ENCODE measurements at places on chromosomes 5 and 9.

DNA sequence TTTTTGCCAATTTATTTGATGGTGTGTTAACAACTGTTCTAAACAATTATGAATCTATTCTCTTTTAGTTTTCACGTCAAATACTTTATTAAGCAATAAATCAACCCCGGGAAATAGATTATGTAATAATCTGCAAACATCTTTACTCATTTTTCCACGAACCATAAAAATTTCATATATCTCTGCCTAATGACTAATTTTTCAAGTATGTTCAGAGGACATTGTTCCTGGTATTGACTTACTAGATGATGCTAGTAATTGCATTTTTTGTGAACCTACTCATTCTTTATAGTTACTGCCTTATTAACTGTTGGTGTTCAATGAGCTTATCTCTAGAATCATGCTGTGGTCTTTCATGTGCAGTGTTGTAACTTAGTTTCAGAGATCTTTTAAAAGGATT is 41.0 kb upstream of the FBN2 start:
- no peak for DNase-seq

- no peak for DNase-seq
These were observed 75.6 kb downstream of the EHMT1 start for GRCh38 chr9:137694236-137694959.

GRCh38 chr5:149175346-149176105 is 34.2 kb downstream of the ABLIM3 start:
- no peak for DNase-seq

DNA sequence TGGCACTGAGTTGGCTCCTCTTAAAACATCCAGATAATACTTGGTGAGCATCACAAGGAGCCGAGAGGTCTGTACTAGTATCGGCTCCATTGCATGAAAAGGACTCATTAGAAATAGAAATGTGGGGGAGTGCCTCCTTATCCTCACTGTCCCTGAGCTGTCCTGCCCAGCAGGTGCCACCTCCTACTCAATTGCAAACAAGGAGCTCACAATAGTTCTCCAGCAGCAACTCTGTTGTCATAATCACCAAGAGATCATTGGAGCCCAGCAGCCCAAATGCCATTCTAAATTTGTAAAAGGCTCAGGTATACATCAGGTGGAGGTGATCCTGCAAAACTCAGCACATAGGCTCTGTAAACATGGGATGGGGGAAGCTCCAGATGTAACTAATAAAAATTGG is 99.1 kb downstream of the PLK2 start:
- no peak for DNase-seq

- DNase-seq = no peak
These were observed 415.4 kb downstream of the KDM4C start for GRCh38 chr9:7173139-7173538.

DNA sequence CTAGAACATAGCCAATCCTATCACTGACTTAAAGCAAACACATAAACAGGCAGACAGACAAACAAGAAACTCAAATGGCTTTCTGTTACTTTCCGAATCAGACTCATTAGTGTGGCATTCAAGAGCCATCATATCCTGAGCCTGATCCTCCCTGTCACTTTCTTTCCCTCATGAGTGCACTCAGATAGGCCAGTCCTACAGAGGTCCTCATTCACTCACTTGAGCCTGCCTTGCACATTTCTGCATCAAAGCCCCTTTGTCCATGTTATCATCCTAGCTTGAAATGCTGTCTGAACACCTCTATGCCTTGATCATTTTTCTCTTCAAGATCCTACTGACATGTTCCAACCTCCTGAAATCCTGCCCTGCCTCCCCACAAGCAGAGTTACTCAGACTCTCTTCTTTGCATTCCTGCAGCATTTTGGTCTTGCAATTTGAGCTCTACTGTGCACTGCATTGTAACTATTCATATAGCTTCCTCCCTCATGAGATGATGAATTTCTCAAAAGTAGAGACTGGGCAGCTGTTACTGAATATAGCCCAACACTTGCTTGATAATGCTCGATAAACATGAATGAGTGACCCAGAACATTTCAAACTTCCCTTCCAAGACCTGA is 126.9 kb downstream of the PALM2AKAP2 start:
- no peak for DNase-seq

DNA sequence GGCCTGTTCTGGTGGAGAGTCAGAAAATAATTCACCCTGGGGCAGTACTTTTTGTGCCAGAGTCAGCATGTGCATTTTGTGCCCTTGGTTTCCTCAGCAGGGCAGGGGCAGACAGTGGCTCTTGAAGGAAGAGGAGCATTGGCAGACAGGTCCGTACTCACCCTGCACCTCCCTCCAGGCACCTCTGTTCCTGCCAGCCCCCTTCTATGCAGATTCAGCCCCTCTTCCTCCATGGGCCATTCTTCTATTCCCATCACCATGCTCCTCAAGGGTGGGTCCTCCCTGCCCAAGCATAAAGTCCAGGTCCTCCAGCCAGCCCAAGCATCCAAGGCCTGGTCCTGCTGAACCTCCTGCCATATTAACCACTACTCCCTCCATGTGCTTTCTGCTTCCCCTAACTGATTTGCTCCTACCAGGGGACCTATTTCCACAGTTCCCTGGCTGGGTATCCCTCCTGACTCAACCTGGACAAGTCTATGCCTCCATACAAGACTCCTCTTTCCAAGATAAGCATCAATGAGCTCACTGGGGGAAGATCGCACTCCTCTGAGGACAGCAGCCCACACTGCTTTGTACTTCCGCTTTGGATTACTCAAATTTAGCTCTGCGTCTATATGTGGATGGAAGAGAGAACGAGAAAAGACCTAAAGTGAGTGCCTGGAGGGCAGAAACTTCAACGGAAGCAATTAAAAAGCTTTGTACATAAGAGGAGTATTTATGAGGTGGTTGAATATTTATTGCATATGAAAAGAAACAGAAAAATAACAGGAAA is 9.3 kb upstream of the ACSL6 start:
- no peak for DNase-seq

- no peak for DNase-seq
These were observed 24.6 kb upstream of the IFNK start for GRCh38 chr9:27499451-27499850.

DNA sequence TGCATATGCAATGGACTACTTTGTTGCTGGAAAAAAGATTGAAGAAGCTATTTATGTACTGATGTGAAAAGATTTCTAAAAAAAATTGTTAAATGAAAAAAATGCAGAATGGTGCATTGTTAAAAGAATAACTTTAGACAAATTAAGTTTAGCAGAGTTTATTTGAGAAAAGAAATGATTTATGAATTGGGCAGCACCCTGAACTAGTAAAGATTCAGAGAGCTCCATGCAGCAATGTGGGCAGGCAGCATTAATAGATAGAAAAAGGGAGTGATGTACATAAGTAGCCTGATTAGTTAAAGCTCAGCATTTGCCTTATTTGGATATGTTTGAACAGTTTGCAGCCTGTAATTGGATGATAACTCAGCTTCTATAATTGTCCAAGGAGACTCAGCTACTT is 677.9 kb upstream of the SEMA6A start:
- DNase-seq = no peak

GRCh38 chr5:150497274-150497988 is 10.5 kb upstream of the NDST1 start:
- no peak for DNase-seq

DNA sequence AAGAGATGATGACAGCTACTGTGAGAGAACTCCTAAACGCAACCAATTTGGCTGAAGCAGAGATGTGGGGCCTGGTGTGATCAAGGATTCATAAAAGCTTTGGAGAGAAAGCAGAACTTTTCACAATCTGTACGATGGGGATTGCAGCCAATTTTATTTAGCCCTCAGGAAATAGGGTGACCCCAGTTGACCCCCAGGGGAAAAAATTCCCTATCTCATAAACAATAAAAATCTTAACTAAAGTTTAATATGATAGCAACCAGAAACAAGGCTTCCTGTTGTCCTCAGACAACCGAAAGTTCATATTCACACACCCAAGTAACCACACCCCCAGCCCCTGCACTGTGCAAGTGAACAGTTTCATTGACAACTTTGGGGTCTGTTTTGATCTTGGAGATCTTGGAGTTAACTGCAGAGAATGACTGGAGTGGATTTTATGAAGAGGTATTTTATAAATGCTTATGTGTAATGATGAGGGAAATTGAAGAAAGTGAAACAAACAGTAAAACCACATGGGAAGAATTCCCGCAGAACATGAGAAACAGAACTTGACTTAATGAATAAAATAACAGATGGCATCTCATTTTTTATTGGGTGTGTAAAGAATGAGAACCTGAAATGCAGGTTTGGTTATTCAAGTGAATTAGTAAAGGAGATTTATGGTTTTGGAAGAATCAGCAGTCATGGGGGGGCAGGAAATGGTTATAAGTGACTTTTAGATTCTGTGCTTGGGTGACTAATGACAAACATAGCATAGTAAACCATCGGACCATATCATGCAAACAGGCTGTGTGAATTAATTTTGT is 94.5 kb downstream of the PDE4D start:
- DNase-seq = no peak

DNA sequence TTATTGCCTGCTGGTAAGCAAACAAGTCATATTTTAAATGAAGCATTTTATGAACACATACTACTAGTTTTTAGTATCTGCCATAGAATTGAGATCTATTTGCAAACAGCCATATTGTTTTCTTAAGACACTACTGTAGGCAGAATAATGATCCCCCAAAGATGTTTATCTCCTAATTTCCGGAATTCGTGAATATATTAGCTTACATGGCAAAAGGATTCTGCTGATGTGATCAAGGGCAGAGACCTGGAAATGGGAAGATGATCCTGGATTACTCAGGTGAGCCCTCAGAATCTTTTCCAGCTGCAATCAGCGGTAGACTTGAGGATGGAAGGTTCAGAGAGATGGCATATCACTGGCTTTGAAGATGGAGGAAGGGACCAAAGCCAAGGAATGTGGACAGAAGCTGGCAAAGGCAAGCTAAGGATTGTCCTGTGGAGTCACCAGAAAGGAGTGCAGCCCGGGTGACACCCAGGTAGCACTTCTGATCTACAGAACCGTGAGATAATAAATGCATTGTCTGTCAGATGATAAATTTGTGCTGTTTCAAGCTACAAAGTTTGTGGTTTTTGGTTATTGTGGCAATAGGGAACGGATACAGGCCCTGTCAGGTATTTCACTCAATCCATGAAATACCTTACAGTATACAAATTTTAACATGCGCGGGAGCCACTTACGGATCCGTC is 1.0 kb upstream of the ERCC6L2 start:
- no peak for DNase-seq

DNA sequence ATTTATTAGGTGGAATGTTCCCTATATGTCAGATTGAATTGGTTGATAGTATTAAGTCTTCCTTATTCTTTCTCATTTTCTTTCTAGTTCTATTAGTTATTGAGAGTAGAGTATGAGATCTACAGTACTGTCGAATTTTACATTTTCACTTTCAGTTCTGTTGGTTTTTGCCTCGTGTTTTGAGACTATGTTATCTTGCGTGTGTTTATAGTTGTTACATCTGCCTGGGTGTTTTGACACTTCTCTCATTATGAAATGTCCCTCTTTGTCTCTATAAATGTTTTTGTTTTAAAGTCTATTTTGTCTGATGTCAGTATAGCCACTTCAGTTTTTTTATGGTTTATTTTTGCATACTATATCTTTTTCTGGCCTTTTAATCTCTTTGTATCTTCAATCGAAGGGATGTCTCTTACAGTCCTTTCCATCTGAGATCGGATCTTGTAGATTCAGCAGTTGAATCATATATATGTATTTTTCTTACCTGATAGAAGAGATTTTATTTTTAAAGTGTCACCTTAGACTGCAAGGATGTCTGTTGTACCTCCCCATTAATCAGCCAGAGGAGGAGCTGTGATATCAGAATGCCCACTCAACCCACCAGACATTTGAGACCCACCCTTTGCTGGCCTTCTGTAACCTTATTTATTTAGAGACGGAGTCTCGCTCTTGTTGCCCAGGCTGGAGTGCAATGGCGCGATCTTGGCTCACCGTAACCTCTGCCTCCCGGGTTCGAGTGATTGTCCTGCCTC is 20.7 kb downstream of the EHMT1 start:
- no peak for DNase-seq

GRCh38 chr5:156025656-156026055 is 301.3 kb upstream of the SGCD start:
- no peak for DNase-seq

DNA sequence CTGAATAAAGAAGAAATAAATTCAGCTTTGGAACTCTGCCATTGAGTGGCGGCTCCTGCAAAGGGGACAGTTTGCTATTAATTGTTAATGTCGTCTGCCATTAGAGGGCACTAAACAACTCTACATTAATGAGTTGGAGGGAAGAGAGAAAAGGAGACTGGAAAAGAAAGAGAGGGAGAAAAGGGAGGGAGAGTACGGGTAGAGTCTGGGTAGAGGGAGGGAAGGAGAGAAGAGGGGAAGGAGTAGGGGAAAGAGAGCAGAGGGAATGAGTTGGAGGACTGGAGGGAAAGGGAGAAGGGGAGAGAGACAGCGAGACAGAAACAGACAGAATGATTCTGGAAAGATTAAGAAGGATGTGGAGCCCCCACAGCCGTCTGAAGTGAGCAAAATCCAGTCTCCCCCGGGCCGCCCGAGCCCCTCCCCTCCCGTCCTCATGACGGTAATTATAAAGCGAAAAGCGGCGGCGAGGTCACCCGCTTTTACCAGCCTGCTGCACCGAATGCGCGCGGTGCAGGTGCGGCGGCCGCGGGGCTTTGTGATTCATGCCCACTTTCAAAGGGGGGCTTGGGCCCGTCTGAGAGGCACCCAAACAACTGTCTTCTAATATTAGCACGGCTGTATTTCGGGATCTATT is 1.9 kb upstream of the FST start:
- no peak for DNase-seq

- DNase-seq = no peak
These were observed 194.5 kb downstream of the ICE1 start for GRCh38 chr5:5617024-5617423.

DNA sequence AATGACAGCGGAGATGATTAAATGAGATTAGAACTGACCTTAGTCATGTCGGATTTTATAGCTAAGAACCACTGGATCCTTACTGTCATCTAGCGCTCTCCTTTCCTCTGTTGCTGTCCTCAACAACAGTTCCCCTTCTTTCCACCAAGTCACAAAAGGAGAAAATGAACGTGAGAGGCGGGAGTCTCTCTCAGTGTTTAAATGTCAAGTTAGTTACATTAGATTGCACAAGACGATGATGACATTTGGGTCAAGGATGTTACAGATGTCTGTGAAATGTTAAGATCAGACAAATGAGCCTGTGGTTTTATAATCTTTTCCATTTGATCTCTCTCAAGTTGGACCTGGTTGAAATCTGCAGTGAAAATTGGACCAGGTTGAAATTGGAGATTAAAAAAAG is 53.5 kb downstream of the FBXO38 start:
- DNase-seq = no peak

All from activated gamma-delta T cell treated with anti-CD3 and anti-CD28 coated beads, Interleukin-2, amount 50 U/mL, for 16 hours (primary cell).